ENCODE measurements at places on chromosomes 16 and 17. TPM values are rescaled to one million over a fixed set of nuclear protein-coding genes. Genes with fewer than 3 reads are reported as not detected.

The CCL16 gene
- not detected for total RNA-seq

The SLC52A1 gene
- not detected for total RNA-seq

The SRL gene
- total RNA-seq, result not detected

The KRTAP4-3 gene
- total RNA-seq, result not detected

The CHST5 gene
- 0.19 TPM for total RNA-seq

The FGF11 gene
- total RNA-seq, result 3.0 TPM

The KCNJ16 gene
- total RNA-seq, result not detected
